Amniotic epithelial cell (primary cell): ENCODE measurements at places on chromosomes 3 and 15.
A peak's percentile ranks its signal among the peaks of the same experiment; 100 is the strongest.

DNA sequence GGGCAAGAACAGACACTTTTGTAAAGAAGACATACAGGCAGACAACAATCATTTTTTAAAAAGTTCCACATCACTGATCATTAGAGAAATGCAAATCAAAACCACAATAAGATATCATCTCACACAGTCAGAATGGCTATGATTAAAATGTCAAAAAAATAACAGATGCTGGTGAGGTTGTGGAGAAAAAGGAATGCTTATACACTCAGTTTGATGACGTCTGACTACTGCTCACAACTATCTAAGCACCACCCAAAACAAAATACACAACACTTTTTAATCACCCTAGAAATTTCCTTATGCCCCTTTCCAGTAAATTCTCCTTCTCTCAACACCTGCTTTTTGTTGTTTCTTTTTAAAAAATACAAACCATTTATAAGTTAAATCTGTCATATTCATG, 228.8 kb downstream of the ISL2 start:
- DNase-seq, result peak; percentile 23

DNA sequence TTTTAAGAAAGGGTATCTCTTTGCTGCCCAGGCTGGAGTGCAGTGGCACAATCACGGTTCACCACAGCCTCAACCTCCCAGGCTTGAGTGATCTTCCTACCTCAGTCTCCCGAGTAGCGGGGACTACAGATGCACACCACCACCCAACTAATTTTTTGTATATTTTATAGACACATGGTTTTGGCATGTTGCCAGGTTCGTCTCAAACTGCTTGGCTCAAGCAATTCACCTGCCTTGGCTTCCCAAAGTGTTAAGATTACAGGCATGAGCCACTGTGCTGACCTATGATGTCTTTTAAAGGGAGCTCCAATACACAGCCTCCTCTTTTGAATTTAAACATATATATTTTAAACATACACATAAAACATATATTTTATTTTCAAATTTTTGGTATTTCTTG, 60.9 kb downstream of the SLC9C1 start:
- DNase-seq, result no peak

DNA sequence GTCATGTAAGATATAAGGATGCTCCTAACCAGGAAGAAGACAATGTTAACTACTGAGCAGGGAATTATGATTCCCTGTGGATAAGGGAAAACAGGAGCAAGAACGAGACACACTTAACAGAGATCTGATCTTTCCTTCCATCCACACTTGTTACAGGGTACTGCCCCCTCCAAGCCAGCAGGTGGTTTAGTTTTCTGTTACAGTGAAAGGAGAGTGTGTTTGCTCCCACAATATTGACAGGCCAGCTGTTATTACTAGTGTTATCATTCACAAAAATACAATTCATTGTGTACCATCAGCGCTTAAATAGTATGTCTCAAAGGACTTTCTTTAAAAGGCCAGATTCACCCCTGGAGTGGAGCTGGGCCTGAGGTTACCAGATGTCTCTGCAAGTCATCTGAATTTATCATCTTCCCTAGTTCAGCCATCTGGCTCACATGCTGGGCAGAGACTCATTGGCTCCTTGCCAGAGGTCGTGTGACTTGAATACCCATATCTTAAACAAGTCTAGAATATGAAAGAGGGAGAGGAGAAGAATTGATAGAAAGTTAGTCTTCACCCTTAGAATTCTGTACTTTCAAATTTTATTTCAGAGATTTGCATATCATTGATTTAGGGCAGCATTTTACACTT, 16.8 kb upstream of the FMN1 start:
- DNase-seq, result peak; percentile 18

- no peak for DNase-seq
These were observed 575.8 kb downstream of the FHIT start for GRCh38 chr3:60675424-60675823.

- DNase-seq, result no peak
These were observed 143.4 kb downstream of the GREM1 start for GRCh38 chr15:32861174-32861573.

DNA sequence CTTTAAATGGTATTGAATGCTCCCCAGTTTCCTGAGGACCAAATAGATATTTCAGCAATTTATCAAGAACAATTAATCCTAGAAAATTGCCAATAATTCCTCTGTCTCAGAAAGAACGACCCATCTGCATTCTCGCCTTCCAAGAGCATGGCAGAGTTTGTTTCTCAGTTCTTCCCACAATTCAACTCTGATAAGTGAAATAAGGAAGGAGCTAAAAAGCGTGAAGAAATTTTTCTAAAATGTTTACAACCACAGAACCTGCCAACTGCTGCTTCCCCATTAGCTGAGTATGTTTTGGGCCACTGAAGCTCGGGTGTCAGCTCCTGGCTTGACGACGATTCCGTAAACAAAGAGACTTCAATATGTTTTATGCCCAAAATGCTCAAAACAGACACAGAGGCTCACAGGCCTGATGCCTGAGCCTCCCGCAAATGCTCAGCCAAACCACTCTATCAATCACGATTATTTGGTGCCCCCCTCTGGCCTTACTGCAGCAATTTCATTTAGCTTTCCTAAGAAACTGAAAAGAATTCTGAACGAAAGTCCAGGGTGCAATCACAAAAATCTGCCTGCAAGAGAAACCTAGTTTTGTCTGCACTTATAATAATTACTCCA, 259.2 kb upstream of the CCDC54 start:
- peak; percentile 75 for DNase-seq

DNA sequence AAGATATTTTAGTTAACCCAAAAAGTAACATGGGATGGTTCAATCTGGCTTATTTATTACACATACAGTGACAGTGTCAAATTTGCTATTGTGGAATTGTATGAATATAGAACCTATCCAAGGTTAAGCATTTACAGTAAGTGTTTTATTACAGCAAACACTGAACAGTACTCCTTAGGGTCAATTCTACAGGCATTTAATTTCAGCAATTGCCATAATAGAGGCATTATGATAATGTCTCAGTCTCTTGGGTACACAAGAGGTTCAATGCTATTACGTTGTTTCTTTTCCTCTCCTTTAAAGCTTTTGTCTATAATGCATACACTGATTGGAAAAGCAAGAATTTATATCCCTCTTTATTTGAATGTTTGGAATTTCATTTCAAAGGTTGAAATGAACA, 275.7 kb upstream of the NAALADL2 start:
- no peak for DNase-seq

- DNase-seq, result no peak
These were observed 172.7 kb upstream of the TP63 start for GRCh38 chr3:189458528-189458927.

- no peak for DNase-seq
These were observed 4.1 kb downstream of the CORO2B start for GRCh38 chr15:68582864-68583263.

- no peak for DNase-seq
These were observed 33.2 kb downstream of the TGM4 start for GRCh38 chr3:44907612-44908011.
